Foreskin keratinocyte (primary cell): ENCODE measurements at places on chromosomes 3 and 15. TPM values are rescaled to one million over a fixed set of nuclear protein-coding genes. Genes with fewer than 3 reads are reported as not detected.

GRCh38 chr3:35500641-35501350 lies 138.5 kb upstream of the ARPP21 start:
- DNase-seq = no peak

- DNase-seq = no peak
These were observed 220.3 kb upstream of the TPM1 start for GRCh38 chr15:62822228-62822627.

GRCh38 chr3:101501783-101502182 lies 11.2 kb downstream of the SENP7 start:
- no peak for DNase-seq

EMC7 gene
- total RNA-seq = 47.2 and 51.8 TPM in 2 replicates

DNA sequence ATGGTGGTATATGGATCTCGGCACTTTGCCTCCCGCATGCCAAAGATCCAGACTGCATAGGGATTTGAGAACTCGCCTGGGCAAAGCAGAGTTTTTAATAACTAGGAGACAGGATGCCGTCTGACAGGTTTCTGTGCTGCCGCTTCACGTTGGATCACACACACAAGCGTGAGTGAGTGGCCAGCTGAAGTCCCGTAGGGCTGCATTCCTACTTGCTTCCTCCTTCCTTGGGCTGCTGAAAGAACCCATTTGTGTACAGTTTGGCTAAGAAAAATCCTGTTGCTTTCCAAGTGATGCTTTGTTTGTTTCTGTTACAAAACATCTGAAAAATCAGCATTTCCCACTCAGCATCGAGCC lies 604.3 kb upstream of the CFAP20DC start:
- peak; percentile 73 for DNase-seq

NFKBIZ gene
- total RNA-seq = 15.1 and 15.9 TPM in 2 replicates

DNA sequence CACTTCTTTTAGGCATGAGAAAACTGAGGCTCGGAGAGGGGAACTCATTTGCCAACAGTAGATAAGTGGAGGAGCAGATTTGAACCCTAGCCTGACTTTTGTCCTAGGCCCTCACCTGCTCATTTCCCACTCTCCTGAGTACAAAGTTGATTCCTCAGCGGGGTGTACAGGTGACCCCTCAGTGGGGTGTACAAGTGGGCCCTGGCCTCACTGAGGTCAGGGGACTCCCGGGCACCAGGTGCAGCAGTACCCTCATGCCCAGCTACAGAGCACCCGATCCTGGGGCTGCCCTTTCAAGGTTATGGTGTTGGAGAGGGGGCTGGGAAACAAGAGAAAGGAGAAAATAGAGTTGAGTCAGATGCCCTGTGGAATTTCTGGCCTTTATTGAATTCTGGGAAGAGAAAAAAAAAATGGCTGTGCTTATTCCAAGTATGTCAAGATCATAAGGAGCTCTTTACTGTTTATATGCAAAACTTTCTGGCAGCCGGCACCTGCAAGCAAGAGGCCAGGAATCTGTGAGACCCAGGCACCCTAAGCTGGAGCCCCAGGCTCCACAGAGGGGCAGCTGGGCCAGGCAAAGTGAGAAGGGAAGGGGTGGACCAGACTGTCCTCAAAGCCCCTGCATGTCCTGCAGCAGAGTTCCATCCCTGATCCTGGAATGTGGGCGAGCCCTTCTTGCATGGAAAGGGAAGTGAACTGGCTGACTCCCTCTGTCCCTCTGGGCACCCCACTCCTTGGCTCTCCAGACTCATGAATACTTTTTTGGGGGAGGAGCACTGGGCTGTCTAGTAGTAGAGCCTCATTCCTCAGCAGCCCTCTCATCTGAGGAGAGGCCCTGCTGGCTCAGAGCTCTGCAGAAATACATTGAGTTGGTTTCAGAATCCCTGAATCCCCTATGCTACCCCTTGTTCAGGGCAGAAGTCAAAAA lies 43.1 kb downstream of the AMOTL2 start:
- DNase-seq = peak; percentile 88

- DNase-seq = peak; percentile 32
These were observed 230.3 kb upstream of the TLE3 start for GRCh38 chr15:70327856-70328678.

DNA sequence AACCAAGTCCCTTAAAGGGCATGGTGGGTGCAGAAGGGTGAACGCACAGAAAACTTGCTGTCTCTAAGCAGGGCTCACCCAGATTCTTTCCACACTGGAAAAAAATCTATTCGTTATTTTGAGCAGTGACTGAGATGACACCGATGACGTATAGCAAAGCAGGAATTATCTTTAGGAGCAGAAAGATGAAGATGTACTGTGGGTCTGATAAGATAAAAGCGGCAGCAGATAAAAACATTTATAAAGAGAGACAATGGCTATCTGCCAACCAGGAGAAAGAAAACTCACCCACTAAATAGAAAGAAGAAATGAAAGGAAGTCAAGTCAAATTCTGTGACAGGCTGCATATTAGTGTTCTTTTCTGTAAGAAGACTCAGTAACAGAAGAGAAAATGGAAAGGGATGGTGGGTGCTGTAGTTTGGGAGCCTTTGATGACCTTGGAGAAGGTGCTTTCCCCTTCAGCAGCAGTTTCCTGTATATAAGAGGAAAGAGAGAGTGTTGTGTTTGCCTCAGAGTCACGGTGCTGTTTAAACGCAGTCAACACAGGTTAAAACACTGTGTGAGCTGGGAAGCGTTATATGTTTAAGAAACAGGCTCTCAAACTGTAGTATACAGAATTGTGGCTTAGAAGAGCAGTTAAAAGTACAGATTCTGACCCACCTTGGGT lies 111.6 kb downstream of the AQP9 start:
- DNase-seq = no peak

GRCh38 chr3:187702507-187703033 lies at the start of gene RTP2:
Gene RTP2, minus strand, starts transcription at chr3:187702557. Its CDS starts 429 bp downstream, at chr3:187702128.
- DNase-seq = no peak

- no peak for DNase-seq
These were observed 226.9 kb upstream of the CHRNA7 start for GRCh38 chr15:31803388-31803884.

SLC24A1 gene
- total RNA-seq = 6.5 and 7.5 TPM in 2 replicates

CYP8B1 gene
- not detected in 2 replicates for total RNA-seq

DNA sequence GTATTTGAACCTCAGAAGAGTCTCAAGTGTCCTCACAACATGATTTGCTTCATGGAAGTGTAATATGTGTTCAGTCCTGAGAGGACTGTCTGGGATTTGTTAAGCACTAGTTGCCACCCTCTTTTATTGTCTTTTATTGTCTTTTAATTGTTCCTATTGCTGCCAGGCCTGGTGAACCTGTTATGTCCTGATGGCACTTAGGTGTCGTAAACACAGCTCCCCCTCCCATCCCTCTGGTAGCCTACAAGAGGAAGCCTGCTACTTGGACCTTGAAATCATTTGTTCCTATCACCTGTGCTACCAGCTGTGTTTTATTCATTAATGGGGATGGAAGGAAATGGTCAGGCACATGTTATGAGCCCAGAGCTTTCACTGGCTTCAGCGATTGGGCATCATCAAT lies 19.3 kb downstream of the CCNB2 start:
- DNase-seq = no peak

DNA sequence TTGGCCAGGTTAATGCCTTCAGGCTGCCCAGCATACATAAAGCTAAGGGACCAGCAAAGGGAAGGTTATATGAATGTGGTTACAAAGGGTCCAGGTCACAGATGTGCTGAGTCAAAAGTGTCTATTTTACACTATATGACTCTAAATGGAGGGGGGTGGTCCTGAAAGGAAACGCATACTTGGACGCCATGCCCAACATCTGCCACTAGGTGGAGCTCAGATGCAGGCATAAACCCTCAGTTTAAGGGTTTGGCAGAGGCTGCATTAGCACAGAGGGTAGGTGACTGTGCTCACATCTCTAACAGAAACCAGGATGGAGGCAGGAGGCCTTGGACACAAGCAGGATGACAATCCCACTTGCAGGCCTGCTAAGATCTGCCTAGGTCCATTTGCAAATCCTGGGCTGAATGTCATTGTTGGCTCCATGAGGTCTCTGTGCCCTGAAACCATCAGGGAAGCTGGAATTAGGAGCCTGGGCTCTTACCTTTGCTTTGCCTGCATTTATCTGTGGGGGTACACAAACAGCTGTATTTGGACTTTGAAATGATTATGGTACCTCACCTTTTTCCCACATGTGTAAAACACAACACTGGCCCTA lies 55.8 kb downstream of the ZNF621 start:
- peak; percentile 48 for DNase-seq

- DNase-seq = no peak
These were observed 6.4 kb downstream of the PLEKHO2 start for GRCh38 chr15:64847876-64848716.

DNA sequence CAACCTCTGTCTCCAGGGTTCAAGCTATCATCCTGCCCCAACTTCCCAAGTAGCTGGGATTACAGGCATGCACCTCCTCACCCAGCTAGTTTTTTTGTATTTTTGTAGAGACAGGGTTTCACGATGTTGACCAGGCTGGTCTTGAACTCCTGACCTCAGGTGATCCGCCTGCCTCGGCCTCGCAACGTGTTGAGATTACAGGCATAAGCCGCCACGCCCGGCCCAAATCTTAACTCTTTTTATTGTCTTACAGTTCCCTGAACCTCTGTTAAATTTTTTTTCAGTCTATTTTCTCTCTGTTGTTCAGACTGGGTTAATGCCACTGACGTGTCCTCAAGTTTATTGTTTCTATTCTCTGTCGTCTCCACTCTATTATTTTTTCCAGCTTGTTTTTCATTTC lies 115.8 kb upstream of the UBE3A start:
- no peak for DNase-seq
